Stimulated activated CD8-positive, alpha-beta memory T cell treated with anti-CD3 and anti-CD28 coated beads, Interleukin-4, amount 100 ng/mL, for 1 hour (primary cell): ENCODE measurements at places on chromosomes 5 and 9.

DNA sequence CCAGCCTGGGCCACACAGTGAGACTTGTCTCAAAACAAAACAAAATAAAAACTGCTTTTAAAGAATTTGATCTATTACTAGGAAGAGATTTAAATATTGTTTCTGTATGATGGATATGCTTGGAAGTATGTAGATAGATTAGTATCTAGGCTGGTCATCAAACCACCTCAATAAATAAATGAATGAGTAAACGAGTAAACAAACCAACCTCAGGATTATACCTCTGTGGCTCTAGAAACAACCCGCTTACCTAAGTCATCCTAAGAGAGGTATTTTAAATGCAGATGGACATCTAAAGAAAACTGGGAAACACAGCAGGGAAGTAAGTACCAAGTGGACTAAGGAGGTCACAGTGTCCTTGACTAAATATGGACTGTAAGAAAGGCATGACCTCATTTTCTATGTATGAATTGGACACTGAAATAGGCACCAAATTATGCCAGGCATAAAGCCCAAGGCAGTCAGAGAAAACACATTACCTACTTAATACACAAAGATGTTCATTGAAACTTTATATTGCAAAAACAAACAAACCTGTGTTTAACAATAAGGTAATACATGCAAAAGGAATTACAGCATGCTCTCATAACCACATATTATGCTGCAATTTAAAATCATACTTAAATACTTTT is 7.3 kb downstream of the ANKH start:
- no peak for DNase-seq

- no peak for DNase-seq
Observed at GRCh38 chr9:136110082-136111061, 8.3 kb downstream of the TMEM250 start.

DNA sequence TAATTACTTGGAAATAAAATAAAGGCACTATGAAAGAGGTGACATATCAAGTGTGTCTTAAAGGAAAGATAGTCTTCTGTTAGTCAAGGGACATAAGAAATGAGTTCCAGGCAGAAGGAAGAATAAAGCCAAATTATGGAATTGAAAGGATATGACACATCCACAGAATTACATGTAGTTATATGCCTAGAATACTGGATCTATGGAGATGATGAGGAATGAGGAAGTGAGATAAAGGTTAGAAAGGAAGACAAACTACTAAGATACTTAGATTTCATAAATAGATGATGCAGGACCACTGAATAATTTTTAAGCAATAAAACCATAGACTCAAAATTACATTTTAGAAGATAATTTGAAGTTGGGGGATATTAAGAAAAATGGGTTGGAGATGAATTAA is 609.8 kb downstream of the PTPRD start:
- no peak for DNase-seq

GRCh38 chr9:19397845-19398244 is 11.0 kb upstream of the ACER2 start:
- DNase-seq, result no peak
